Activated B cell treated with CpG ODN at 0.5 μM for 24 hours (primary cell): ENCODE measurements at places on chromosomes 5 and 9. TPM values are rescaled to one million over a fixed set of nuclear protein-coding genes. Genes with fewer than 3 reads are reported as not detected.
A peak's percentile ranks its signal among the peaks of the same experiment; 100 is the strongest.

The LCN10 gene
- 13.7 and 15.9 TPM in 2 replicates for total RNA-seq

The NKD2 gene
- 0.16 and 1.1 TPM in 2 replicates for total RNA-seq

The KLF9 gene
- 5.2 and 6.3 TPM in 2 replicates for total RNA-seq

The PCDHB3 gene
- 0.07 TPM in 1 of 2 replicates, not detected in the other for total RNA-seq

The ZBED3 gene
- total RNA-seq, result 3.2 and 3.5 TPM in 2 replicates

The C9 gene
- total RNA-seq, result not detected in 2 replicates

The PRR16 gene
- 0.15 and 0.29 TPM in 2 replicates for total RNA-seq

The FBP2 gene
- not detected in 2 replicates for total RNA-seq

The ANGPTL2 gene
- total RNA-seq, result not detected in 2 replicates

The ADAMTSL2 gene
- not detected in 2 replicates for total RNA-seq

DNA sequence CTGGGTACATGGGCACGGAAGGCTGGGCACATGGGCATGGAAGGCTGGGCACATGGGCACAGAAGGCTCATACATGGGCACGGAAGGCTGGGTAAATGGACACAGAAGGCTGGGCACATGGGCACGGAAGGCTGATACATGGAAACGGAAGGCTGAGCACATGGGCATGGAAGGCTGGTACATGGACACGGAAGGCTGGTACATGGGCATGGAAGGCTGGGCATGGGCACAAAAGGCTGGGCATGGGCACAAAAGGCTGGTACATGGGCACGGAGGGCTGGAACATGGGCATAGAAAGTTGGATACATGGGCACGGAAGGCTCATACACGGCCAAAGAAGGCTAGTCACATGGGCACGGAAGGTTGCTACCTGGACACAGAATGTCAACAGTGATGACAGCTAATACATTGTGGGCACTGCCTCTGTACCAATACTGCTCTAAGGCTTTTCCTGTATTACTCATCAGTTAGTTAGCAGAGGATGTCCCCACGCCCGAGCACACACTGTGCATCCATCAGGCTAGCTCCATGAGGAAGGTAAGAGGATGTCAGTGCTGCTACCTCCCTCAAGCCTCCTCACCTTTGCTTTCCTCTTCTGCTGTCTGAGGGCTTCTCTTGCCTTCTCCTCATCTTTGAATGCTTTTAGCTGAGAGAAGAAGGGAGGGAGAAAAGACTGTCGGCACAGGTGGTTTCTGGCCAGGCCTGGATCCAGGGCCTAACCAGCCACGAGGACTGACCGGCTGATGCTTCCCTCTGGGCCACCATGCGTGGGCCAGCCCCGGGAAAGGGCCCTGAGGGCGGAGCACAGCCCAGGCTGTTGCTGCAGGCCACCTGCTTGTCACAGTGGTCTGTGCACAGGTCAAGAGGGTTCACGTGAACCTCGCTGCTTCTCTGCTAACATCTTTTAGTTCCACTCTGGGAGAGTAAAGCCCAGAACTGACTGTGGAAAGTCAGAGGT is 14.3 kb downstream of the GPX3 start:
- DNase-seq, result no peak

DNA sequence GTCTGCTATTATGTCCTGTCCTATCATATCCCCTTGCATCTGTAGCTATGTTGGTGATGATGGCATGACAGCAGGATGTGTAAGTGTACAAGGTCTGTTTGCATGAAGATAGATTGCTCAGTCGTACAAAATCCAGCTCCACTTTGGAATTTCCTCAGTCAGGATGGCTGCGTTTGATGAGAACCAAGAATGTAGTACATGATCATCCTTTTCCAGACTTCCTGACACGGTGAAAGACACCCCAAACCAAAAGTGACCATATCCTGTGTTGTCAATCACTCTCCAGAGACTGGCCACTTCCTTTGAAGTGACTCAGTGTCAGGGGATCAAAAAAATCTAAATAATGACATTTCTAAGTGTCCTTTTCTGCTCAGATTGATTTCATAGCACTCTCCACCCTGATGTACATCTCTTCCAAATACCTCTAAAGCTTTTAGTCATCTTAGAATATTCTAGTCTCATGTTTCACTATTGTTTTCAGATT is 213.4 kb downstream of the PLK2 start:
- no peak for DNase-seq

- no peak for DNase-seq
Observed at GRCh38 chr9:135399000-135399649, 80.5 kb upstream of the PPP1R26 start.

DNA sequence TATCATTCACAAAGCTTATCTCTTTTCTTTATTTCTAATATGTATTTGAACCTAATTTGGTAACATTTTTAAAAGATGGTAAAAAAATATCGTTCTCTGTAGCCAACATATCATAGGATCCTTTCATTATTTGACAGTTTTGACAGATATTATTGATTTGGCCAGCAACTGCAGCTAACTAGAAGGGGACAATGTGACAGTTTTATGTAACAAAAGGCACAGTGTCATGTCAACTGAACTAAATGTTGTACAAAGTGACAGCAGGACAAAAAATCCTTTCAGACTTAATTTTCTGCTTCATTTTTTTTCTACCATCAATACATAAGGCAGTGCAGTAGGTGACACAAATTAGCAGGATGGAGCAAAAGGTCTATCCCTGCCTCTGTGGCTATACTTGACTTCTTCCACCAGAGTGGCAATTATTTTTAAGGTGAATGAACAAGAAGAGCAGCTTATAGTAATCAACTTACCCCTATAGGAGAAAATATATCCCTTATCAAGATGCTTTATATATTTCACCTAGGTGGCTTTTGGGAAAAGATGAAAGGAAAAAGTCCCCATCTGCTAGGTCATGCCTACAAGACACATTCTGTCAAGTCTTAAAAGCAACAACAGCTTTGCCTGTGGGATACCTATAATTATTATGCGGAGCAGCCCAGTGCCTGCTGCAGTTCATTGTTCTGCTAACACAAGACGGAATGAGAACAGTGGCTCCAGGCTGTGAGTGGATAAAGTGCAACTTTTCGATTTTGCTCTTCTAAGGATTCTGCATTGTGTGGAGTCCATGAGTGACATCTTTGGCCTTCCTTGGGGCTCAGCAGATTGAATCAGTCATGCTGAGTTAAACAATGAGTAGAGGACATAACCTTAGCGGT is 694.9 kb downstream of the ISL1 start:
- DNase-seq, result no peak

- no peak for DNase-seq
Observed at GRCh38 chr9:84504360-84504759, 163.8 kb upstream of the SLC28A3 start.

GRCh38 chr9:121201045-121201737 is 478 bp downstream of the RAB14 start:
- DNase-seq, result peak; percentile 57

- DNase-seq, result no peak
Observed at GRCh38 chr5:100761192-100761591, 141.9 kb downstream of the ST8SIA4 start.

DNA sequence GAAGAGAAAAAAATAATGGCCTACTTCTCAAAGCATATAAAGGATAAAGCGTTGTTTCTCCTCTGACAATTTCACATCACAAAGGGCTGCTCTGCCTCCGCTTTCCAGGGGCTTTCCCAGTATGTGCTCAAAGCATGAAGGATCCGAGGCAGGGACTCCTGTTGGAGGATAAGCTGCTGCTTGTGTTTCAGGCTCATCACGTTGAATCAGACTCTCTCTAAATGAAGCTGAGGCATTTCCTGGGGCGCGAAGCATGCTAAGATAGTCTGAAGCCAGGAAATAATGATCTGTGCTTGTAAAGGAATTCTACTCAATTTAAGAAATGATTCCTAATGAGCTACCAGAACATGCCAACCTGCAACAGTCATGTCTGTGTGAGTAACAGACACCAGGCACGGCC is 97.5 kb downstream of the MARCHF11 start:
- no peak for DNase-seq

DNA sequence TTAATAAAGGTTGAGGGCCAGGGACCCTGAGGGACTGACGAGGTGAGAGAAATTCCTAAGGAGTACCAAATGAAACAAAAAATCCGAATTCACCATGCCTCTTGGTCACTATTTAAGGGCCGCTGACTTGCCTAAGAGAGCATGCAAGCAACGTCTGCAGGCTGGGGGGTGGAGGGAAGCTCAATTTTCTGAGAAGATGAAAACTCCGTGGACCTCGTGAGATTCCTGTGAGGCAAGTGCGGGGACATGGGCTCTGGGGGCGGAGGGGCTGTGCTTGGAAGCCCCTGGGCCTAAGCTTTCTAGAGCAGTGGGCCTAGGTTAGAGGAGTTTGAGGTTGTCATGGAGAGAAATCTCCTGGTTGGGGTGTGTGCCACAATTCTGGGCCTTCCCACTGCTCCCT is 27.5 kb downstream of the NTRK2 start:
- DNase-seq, result no peak

DNA sequence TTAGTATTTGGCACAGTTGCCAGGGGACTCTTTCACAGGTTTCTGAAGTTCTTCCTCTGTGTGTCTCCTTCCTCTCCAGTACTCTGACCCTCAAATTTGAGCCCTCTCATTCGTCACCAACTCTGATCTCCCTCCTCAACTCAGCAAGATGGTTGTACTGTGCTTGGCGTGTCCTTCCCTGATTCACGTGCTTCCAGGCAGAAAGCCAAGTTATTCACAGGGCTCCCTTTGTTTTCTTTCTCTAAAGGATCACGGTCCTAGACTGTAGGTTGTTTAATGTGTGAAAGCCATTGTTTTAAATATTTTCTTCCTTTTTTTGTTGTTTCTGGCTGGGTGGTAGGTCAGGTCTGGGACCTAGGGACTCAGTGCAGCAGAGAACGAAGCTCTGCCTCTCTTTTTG is 142.9 kb downstream of the DMAC1 start:
- no peak for DNase-seq

- DNase-seq, result no peak
Observed at GRCh38 chr5:110838961-110839360, 100.2 kb downstream of the SLC25A46 start.

- no peak for DNase-seq
Observed at GRCh38 chr9:26133537-26133936, 455.3 kb upstream of the TUSC1 start.

DNA sequence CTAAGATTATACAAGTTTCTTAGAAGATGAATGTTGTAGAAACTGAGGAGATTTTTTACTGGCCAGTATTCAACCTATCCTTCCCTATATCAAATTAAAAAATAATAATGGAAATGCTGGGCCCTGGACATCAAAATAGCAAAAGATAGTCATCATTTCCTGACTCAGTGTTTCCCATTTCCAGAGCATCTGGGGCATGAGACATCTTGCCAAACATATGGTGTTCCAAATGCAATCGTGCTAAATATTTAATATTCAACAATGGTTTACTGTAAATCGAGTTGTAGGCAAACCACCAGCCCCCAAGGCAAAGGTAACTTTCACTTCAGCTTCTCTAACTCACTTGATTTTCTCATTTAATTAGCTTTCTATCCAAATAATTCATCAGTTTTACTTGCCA is 152.9 kb downstream of the FRMD3 start:
- no peak for DNase-seq

GRCh38 chr9:98465799-98466198 is 210.3 kb upstream of the TBC1D2 start:
- DNase-seq, result no peak

DNA sequence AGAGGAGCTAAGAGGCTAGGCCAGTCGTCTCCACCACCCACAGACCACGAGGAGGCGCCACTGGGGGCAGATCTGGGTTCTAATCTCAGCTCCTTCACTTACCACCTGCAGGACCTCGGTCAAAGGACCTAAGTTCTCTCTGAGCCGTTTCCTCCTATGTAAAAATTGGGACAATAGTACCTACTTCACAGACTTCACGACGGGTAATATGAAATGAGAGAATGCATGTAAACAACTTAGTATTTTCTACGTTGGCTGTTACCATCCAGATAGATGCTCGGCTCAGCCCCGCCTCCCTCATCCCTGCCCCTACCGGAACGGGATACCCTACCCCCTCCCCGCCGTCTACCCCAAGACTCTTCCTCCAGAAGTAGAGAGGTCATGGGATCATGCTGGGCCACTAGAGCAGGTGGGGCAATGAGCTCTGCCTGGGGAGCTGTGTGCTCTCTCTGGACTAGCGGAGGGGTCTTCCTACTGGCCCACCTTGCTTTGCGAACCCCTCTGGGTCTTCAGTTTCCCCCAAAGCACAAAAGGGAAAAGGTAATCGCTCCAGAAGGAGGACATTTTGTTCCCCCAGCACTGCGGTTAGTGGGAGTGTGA is 541 bp downstream of the GNPDA1 start:
- DNase-seq, result peak; percentile 22

- DNase-seq, result no peak
Observed at GRCh38 chr9:100554935-100555401, 22.9 kb upstream of the CAVIN4 start.

DNA sequence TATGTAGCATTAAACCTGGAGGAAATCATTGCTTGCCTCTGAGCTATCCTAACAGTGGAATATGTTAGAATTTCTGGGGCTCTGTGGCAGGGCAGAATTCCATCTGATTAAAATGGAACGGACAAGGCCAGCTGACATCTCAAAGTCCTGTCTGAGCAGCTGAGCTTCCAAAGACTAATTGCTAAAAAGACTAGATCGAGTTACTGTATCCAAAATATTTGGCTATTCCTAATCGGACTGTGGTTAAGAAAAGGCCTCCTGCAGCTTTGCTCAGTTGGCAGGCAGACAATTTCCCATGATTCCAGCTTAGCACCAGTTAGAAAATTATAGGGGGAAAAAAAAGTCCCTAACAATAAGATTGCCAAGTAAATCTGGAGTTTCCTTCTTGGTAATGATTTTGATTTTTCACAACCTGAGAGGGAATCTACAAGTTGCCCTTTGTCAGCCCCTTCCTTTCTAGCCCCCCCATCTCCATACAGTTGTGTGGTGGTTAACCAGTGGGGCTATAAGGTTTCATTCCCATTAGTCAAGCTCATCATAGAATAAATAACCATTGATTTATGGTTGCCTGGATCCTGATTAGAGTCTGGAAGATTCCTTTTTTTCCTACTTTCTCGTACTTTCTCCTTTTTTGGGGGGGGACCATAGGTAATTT is 26.4 kb downstream of the PTGR1 start:
- no peak for DNase-seq

DNA sequence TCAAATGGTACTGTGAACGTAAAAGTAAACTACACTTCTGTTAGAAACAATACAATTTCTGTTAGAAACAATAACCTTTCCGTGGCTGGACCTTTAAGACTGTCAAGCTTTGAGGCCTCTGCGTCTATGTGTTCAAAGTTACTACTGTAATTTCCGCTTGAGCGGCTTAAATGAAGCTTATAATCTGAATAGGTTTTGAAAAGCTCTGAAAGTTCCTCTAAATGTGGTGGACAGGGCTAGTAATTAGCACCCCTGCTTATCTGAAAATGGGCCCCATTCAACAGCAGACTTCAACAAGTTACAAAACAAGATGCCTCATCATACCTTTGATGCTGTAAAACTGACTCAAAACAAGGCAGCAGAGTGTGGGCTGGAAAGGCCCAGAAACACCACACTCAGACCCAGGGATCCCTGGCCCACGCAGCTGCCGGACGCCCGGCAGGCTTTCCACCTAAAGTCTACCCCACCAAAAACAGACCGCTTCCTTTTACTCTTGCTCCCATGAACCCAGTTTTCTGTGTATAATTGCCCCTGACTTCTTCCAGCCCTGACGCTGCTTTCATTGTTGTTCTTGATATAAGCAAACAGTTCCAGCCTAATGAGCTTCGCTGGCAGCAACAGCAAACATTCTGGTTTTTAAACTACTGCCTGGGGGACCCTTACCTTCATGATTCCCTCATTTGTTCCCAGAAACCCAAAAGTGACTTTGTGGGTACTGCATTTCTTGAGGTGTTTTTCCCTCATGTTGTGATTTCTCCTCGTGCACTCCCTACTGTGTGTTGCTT is 66.7 kb downstream of the TLE1 start:
- no peak for DNase-seq

- DNase-seq, result no peak
Observed at GRCh38 chr5:58680503-58680902, 97.6 kb downstream of the RAB3C start.
